ENCODE measurements at places on chromosomes 2 and 18. TPM values are rescaled to one million over a fixed set of nuclear protein-coding genes. Genes with fewer than 3 reads are reported as not detected.

DNA sequence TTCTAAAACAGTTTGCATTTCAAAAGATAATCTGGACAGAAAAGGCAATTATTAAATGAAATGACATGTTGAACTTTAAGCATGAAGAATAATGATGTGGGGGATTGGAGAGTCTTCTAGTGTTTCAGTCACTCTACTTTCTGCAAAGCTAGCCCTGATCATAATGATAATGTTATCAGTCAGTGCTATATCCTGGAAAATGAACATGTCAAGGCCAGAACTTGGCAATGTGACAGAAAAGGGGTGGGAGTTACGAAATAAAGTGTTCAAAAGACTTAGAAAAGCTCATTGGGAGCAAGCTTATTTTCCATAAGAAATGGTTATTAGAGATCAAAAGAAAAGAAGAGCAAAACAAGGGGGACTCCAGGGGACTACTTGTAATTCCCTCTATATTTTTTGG is 288.5 kb upstream of the SLC8A1 start:
- no peak for DNase-seq

DNA sequence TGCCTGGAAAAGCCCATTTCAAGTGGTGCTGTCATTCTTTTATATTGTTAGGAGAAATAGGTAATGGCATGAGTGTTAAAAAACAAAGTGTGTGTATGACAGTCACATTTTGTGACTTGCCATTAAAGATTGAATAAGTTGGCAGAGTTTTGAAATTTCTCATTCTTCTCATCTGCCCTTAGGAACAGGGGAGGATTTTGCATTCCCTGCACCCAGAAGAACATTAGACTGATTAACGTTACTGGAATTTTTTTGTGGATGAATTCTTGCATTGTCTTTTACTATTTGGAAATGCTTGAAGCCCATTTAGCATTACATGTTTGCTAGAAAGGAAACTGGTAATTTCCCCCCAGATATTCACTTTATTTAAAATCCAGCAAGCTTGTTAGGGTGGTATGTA is 162.2 kb downstream of the BABAM2 start:
- peak; percentile 61 for DNase-seq

BUB1 gene
- 8.0 TPM for total RNA-seq

- DNase-seq: no peak
Observed at GRCh38 chr2:160165996-160166395, 34.1 kb downstream of the ITGB6 start.

- no peak for DNase-seq
Observed at GRCh38 chr2:232275670-232276069, 102.9 kb upstream of the ALPP start.

GRCh38 chr2:240140920-240141319 is 462 bp upstream of the OTOS start:
- DNase-seq: no peak

DNA sequence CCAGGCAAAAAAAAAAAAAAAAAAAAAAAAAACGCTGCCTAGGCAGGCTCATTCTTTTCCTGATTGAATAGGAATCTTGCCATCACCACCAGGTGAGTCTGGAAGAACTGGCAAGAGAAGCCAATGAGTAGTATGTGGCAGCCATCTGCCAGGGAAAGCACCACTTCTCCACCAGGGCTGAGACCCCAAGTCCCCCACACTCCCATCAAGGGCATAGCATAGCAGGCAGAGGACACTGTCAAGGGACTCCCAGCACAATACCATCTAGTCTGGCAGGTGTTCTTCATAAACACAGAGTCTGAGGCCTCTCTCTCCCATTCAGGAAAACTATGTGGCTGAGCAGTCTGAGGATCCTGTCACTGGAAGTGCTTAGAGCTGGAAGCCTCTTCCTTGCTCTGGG is 538.1 kb upstream of the DSEL start:
- DNase-seq: no peak

- no peak for DNase-seq
Observed at GRCh38 chr2:161434118-161434517, 18.0 kb downstream of the TBR1 start.

DNA sequence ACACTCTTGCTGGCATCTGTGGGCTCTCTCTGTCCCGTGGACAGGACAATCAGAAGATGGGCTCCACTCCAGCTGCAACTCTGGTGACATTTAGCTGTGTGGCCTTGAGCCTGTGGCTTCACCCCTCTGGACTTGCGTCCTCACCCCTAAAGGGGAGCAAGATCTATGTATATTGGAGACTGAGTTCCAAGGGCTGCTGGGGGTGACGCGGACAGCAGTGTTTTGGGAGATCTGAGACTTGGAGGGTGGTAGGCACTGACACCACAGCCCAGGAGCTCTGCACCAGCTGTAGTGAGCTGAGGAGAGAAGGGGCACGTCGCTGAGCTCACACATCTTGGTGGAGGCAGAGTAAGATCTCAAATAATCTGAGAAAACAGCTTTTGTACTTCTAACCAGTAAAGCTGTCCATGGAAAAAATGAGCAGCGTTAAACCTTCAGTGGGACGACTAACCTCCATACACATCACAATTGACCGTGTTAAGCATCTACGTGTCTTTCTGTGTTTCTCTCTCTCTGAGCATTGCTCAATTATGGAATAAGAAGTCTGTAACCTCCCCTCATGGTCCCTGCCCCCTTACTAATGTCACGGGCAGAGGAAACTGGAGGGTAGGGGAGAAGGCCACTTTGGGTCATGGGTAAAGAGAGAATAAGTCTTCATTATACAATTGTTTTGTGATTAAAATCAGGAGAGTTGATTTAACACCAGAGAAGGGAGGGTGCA is 85.8 kb downstream of the SH3RF3 start:
- no peak for DNase-seq

WDR33 gene
- total RNA-seq: 41.8 TPM

DNA sequence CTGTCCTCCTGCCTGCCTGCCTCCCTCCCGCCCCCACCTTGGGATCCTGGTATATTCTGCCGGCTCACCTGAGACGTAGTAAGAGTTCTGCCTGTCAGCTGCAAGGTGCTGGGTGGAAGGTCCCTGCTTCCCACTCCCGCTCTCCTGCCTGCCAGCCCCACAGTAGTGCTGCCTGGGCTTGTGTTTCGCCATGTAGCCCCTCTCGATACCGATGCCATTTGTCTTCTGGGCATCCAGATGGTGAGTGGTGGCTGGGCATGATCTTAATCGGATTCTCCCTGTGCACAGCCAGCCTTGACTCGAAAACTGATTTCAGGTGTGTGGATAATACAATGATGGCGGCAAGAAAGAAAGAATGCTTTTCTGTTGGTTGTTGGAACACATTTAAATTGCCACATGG is 184.9 kb downstream of the AGAP1 start:
- DNase-seq: no peak

EVX2 gene
- total RNA-seq: not detected

ATOH8 gene
- total RNA-seq: 1.9 TPM

DNA sequence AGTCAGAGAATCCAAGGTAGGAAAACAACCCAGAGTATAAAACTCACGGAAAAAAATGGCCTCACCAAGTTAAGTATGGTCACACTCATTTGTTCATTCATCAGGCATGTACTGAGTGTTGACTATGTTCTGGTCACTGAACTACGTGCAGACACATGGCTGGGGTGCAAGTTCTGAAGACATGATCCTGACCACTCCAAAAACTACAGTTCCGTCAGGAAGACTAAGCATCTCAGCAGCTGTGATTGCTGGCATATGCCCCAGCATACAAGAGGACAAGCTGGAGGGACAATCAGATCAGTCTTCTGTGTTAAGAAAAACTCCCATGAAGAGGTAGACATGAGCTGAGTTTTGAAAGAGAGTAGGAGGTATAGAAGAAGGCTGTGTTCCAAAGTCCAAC is 72.8 kb downstream of the TCF4 start:
- no peak for DNase-seq

FAM124B gene
- total RNA-seq: not detected

DNA sequence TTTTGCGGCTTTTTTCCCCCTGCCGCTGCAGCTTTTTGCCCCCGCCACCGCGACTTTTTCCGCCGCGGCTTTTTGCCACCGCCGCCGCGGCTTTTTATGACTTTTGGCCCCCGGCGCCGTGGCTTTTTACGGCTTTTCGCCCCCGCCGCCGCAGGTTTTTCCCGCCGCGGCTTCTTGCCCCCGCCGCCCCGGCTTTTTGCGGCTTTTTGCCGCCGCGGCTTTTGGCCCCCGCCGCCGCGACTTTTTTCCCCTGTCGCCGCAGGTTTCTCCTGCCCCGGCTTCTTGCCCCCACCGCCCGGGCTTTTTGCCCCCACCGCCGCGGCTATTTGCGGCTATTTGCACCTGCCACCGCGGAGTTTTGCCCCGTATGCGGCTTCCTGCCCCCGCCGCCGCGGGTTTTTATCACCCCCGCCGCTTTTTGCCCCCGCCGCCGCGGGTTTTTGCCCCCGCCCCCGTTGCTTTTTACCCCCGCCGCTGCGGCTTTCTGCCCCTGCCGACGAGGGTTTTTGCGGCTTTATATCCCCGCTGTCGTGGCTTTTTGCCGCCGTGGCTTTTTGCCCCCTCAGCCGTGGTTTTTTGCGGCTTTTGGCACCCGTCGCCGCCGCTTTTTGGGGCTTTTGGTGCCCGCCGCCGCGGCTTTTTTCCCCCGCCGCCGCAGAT is 2750.9 kb downstream of the RPIA start:
- DNase-seq: no peak

HOXD11 gene
- total RNA-seq: not detected

DNA sequence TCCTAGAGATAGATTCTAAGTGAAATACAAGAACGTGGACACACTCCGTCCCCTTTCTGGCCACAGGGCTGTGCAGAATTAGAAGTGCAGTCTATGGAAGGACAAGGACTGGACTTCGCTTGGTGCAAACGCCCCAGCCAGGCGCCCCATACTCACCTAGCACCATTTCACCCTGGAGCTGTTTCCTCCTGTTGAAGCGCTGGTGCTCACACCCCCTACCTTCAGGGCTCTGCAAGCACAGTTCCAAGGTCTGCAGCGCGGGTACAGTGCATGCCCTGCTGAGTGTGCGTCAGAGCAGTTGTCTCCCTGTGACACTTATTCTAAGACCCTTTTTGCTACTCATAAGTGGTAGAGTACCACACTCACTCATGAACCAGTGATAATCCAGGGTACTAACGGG is 3.0 kb downstream of the HPCAL1 start:
- no peak for DNase-seq

GRCh38 chr2:13106302-13106701 is 389.6 kb downstream of the TRIB2 start:
- DNase-seq: no peak

- DNase-seq: no peak
Observed at GRCh38 chr2:34534761-34535160, 935.7 kb upstream of the FAM98A start.

DNA sequence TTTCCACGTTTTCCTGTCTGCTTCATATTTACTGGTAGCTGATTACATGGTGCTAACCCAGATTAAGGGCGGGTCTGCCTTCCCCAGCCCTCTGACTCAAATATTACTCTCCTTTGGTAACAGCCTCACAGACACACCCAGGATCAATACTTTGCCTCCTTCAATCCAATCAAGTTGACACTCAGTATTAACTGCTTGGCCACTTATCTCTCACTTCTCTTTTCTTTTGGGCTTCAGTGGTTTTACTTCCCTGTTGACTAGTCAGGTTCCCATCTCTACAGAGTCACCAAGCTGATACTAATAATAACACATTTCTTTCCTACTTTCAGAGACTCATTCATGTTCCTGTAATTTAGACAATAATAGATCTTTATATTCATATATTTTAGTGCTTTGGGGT is 302.2 kb upstream of the MAP2 start:
- DNase-seq: no peak

GRCh38 chr2:172329416-172329773 is 98.0 kb upstream of the ITGA6 start:
- DNase-seq: no peak

DNA sequence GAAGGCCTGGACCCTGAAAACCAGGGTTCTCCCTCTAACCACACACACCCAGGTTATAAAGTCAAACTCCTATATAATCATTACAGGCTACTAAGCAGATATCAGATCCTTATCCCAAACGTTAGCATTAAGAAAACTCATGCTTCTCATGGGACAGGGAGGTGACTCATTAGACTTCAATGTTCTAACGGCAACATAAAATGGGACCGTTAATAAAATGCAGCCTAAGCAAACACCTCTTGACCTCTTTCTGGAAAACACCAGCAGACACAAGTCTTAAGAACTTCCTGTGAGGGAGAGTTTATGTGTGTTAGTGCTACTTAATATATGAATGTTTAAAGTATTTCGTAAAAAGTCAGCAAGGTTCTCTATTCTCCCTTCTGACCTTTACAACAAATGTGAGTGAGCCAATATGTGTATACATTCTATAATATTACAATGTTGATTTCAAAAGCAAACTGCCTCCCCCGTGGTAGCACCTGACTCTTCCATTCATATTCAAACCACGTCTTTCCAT is 31.7 kb downstream of the LPIN2 start:
- DNase-seq: peak; percentile 87

GRCh38 chr2:19021100-19021476 is 337.3 kb downstream of the OSR1 start:
- peak; percentile 94 for DNase-seq

CCDC150 gene
- total RNA-seq: 4.4 TPM

NDC80 gene
- 1.9 TPM for total RNA-seq

GRCh38 chr18:49701190-49701589 is 112.1 kb downstream of the ACAA2 start:
- DNase-seq: no peak

DNA sequence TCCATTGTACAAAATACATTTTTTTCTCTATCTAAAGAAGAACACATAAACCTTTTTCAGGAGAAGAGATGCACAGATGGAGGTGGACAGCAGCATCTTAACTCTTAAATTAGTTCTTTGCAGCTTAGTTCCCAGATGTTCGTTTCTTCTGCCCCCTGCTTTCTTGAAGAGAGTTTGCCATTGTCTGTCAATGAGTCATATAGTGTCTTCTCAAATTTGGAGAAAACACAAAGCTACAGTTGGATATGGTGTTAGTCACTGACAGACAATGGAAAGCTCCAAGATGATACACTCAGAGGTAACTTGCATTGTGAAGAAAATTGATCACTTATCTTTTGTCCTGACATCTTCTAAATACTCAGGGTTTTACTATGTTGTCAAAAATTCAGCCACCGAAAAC is 48.8 kb upstream of the TMEFF2 start:
- DNase-seq: peak; percentile 44

GRCh38 chr2:67628892-67629291 is 231.8 kb downstream of the ETAA1 start:
- DNase-seq: no peak

DNA sequence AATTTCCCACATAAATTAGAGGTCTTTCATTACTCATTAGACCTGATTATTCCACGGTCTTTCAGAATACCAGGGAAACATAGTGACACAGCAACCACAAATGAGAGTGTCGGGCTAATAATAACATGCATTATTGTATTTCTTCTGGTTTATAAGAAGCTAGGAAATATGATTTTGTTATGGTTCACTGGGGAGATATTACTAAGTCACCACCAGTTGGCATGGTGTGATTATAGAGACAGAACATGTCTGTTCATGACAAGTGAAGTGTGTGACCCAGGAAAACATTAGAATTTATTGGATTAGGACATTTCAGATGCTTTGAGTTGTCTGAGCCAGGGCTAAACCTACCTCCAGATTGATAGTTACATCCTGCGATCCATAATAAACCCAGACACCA is 494.4 kb downstream of the FBXO15 start:
- DNase-seq: no peak

MAP2 gene
- 15.9 TPM for total RNA-seq
